ENCODE measurements at places on chromosomes 1 and 21.

GRCh38 chr1:150053926-150054325, 13.7 kb upstream of the VPS45 start:
- no peak for DNase-seq

DNA sequence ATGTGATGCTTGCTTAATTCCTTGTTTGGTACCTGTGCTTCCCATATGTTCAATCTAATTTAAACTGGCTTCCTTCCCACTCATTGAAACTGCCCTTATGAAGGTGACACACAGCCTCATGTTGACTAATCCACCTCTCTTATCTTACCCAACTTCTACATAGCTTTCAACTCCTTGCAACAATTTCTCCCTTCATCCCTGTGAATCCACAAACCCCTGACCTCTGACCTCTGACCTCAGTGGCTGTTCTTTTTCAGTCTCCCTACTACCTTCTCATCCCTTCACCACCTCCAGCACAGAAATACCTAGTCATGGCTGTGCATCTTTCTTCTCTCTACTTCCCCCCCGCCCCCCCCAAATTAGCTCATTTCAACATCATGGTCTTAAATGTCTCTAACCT, 144.5 kb downstream of the TTLL7 start:
- DNase-seq = no peak

GRCh38 chr21:37452227-37452626, 85.7 kb downstream of the DYRK1A start:
- peak; percentile 82 for DNase-seq

- DNase-seq = peak; percentile 66
These were observed 176.5 kb upstream of the HOOK1 start for GRCh38 chr1:59638231-59638711.

Data from fibroblast of pulmonary artery (primary cell).